ENCODE measurements at places on chromosomes 16 and 17.

DNA sequence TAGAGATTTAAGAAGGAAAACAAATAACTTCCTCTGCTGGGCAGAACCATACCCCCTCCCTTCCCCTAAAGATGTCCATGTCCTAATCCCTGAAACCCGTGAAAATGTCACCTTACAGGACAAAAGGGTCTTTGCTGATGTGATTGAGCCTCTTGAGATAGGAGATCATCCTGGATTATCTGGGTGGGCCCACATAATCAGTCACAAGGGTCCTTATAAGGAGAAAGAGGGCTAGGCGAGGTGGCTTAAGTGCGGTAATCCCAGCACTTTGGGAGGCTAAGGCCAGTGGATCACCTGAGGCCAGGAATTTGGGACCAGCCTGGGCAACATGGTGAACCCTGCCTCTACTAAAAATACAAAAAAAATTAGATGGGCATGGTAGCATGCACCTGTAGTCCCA, 12.0 kb upstream of the SLC39A11 start:
- no peak for DNase-seq

DNA sequence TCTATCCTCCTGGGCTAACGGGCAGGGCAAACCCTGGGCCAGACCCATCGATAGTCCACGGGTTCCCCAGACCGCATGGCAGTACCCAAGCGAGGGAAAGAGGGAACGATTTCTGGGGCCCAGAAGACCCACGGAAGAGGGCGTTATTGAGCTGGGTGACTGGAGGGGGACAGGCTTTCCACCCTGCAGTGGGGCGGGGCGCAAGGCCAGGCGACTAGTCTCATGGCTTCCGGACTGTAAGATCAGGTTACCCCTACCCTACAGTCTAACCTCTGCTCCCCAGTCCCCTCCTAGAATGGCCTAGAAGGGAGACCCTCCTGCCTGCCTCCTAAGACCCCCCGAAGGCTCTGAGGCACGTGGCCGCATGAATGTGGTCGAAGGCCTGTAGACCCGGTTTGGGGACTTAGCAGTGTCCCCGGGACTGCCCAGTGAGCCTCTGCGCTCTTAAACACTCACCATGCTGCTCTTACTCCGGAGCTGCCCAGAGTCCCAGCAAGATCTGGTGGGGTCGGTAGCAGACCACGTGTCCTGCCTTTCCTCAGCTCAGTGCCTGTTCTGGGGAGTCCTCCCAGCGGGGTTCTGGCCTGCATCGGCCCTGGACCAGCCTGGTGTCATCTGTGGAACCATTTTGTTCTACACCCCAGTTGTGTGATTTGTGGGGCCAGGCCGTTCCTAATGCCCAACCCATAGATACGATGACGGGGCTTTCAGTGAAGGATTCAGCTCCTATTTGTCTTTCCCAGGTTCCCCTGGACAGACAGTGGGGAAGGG, 13.2 kb upstream of the AURKB start:
- peak; percentile 71 for DNase-seq

- DNase-seq: peak; percentile 46
Observed at GRCh38 chr17:73952480-73953205, 250.8 kb upstream of the RPL38 start.

DNA sequence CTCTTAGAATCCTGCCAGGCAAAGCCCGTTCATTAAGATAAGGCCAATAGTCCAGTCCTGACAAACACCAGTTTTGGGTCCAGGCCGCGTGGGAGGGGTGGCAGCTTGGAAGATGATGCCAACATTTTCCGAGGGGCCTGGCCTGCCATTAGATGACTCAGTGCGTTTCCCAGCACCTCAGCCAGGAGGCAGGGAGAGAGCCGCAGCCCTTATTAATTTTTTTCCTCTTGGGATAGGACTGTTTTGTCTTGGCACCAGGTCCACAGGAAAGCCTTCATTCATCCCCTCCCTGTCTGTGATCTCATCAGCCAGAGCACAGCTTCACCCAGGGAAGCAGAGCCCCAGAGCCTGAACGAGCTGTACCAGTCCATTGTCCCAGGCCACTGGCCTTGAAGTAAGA, 4.7 kb upstream of the NDEL1 start:
- no peak for DNase-seq

GRCh38 chr17:58710948-58711552, 18.6 kb downstream of the RAD51C start:
- DNase-seq: peak; percentile 47

GRCh38 chr17:66488864-66489263, 186.5 kb downstream of the PRKCA start:
- no peak for DNase-seq

- DNase-seq: peak; percentile 1
Observed at GRCh38 chr17:50354776-50355175, 8.8 kb downstream of the XYLT2 start.

GRCh38 chr16:5551909-5552308, 454.3 kb upstream of the EEF2KMT start:
- no peak for DNase-seq

DNA sequence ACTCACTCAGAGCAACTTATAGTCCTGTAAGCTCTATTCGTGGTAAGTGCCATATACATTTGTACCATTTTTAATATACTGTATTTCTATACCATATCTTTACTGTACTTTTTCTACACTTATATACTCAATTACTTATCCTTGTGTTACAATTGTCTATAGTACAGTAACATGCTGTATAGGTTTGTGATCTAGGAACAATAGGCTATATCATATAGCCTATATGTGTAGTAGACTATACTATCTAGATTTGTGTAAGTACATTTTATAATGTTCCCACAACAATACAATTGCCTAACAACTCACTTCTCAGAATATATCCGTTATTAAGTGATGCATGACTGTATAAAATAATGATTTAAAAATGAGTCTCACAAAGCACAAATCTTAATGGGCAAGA, 123.3 kb upstream of the NACA2 start:
- no peak for DNase-seq

- no peak for DNase-seq
Observed at GRCh38 chr17:69650881-69651280, 236.4 kb downstream of the MAP2K6 start.

- DNase-seq: no peak
Observed at GRCh38 chr17:80453126-80453997, 23.0 kb downstream of the NPTX1 start.

DNA sequence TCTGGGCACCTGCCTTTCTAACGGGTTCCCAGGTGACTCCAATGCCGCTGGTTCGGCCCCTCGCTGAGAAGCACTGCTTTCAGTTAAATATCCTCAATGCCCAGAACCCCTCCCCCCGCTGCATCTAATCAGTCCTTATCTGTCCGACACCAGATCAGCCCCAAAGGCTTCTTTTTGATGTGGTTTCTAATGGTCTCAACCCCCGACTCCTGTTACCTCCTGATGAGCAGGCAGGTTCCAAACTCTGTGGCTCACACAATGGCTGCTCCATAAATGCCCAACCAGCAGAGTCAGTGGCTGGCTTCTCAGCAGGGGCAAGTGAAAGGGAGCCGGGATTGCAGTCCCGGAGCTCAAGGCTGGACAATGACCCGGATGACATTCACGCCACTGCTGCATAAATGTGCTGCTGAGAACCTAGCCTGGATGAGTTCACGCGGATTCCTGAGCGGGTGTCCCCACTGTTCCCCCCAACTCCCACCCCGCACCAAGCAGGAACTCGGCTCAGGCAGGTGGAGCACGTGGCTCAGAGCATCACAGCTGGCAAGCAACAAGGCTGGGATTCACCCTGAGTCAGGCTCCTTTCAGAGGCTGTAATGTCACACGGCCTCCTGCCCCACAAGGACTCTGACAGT, 1.0 kb upstream of the SLC38A8 start:
- DNase-seq: no peak

- DNase-seq: no peak
Observed at GRCh38 chr16:20409398-20410120, at the start of gene ACSM5. Gene ACSM5, plus strand, starts transcription at chr16:20409534. Its CDS starts 1,951 bp downstream, at chr16:20411485.

GRCh38 chr16:31472709-31473203, 804 bp downstream of the TGFB1I1 start:
- peak; percentile 75 for DNase-seq

GRCh38 chr17:47665655-47666054, 15.9 kb downstream of the KPNB1 start:
- DNase-seq: no peak

Measured in activated CD4-positive, alpha-beta T cell treated with anti-CD3 and anti-CD28 coated beads for 48 hours (primary cell).